Thoracic aorta (tissue), 2 donors: ENCODE measurements at places on chromosomes 2 and 18. TPM values are rescaled to one million over a fixed set of nuclear protein-coding genes. Genes with fewer than 3 reads are reported as not detected.

The KLF11 gene
- 20.0 TPM for total RNA-seq

The SLC4A5 gene
- 9.5 TPM for total RNA-seq

The SLC40A1 gene
- total RNA-seq = 118 TPM

The CRYBA2 gene
- not detected for total RNA-seq

The LYPD6B gene
- not detected for total RNA-seq

The CYP27A1 gene
- total RNA-seq = 37.8 TPM

The CTAGE1 gene
- total RNA-seq = not detected

The SERPINB10 gene
- not detected for total RNA-seq

The DLX2 gene
- 1.6 TPM for total RNA-seq

The COPS7B gene
- total RNA-seq = 25.7 TPM

The ALPP gene
- not detected for total RNA-seq

The ZFAND2B gene
- 83.8 TPM for total RNA-seq

The KRTCAP3 gene
- not detected for total RNA-seq
